Stimulated activated CD4-positive, alpha-beta T cell treated with anti-CD3 and anti-CD28 coated beads, Interleukin-12 subunit alpha, Interleukin-12 subunit beta, amount 100 ng/mL, for 4 hours (primary cell): ENCODE measurements at places on chromosomes 3 and 15.

DNA sequence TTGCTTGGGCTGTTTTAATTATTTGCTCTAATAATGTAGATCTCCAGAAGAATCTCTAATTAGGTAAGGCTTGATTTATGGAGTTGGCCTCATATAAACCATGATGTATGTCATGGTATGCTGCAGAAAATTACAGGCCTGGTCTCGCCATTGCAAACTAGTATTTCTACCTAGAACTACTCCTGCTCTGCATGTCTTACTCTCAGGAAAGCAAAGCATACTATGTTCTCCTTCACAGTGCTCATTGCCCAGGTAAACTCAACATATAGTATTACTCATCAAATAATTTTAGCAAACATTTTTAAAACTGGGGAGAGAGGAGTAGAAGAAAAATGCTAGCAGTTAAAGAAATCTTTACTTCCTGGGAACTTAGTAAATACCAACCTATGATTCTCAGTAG is 90.7 kb downstream of the FILIP1L start:
- DNase-seq, result no peak

- DNase-seq, result no peak
Measured at GRCh38 chr3:31906182-31906581, 74.9 kb downstream of the OSBPL10 start.

GRCh38 chr3:71753701-71754609 is at the start of gene GPR27:
TSS of gene GPR27 (plus strand) at chr3:71753855. CDS start at chr3:71754050, 195 bp downstream.
- DNase-seq, result peak; percentile 20

- DNase-seq, result no peak
Measured at GRCh38 chr3:175070946-175071345, 211.8 kb downstream of the NAALADL2 start.

- no peak for DNase-seq
Measured at GRCh38 chr15:92413510-92413909, 19.8 kb downstream of the ST8SIA2 start.

GRCh38 chr3:39718674-39719595 is 90.5 kb upstream of the MYRIP start:
- no peak for DNase-seq

DNA sequence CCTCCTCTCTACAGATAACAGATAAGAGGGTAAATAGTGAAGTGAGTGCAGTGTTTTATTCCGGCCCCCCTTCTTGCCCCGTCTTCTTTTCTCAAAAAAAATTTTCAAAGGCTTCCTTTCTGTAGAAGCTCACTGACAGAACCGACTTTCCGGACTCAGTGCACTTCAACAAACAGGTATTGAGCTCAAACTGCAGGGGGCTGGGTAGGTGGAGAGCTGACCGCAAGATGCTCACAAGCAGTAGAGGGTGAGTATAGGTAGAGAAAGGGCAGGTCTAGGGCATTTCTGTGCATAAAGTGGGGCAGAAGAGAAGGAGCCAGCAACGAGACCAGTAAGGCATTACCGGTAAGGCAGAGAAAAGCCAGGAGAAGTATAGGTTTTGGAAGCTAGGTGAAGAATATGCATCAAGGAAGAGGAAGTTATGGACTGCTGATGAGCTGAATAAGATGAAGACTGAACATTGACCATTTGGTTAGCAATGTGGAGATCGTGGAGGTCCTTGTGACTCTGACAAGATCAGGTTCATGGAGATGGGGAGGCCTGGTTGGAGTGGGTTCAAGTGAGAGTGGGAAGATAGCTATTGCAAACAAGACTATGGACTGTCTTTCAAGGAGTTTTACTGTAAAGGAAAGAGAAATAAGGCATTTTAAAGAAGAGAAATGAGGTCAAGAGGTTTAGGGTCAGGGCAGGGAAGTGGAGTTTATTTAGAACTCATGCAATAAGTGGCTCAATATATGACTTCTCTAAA is 97.4 kb downstream of the ST6GAL1 start:
- DNase-seq, result peak; percentile 39

GRCh38 chr3:118811236-118811732 is 223.4 kb downstream of the IGSF11 start:
- DNase-seq, result no peak

- DNase-seq, result no peak
Measured at GRCh38 chr15:90558171-90558573, 28.4 kb downstream of the CRTC3 start.

DNA sequence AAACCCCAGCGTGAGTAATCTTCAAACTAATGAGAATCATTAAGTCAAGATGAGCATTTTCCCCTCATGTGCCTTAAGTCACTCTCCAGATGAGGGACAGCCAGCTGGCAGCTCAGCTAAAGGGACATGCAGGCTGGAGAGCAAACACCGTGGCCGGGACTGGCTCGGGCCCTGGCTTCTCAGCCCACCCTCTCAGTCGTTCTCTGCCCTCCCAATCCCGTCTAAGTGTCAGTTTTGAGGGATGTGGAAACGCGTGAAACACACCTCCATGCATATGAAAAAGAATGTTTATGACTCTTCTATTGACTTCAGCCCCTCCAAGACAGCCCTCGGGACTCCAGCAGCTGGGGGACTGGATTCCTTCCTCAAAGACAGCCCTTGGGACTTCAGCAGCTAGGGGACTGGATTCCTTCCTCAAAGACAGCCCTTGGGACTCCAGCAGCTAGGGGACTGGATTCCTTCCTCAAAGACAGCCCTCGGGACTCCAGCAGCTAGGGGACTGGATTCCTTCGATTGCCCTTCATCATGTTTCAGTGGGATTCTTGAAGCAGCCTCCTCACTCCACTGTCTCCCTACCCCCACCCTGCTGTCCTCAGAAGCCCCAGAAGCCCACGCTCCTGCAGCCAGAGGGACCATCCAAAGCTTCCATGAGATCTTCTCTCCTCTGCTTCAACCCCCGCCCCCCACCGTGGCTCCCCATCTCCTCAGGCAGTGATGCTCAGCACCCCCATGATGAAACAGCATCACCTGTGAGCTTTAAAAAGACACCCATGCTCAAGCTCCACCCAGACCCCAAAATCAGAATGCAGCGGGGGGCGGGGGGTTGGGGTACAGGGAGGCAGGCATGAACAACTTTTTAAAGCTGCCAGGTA is 228.9 kb downstream of the XXYLT1 start:
- DNase-seq, result no peak

- DNase-seq, result no peak
Measured at GRCh38 chr3:127423856-127424765, 136.3 kb upstream of the PRR20G start.

GRCh38 chr3:138426211-138426610 is 8.2 kb upstream of the ESYT3 start:
- DNase-seq, result no peak

- no peak for DNase-seq
Measured at GRCh38 chr3:62768896-62769295, 106.3 kb downstream of the CADPS start.

GRCh38 chr3:112425858-112426750 is 73.2 kb downstream of the BTLA start:
- DNase-seq, result no peak

- peak; percentile 73 for DNase-seq
Measured at GRCh38 chr15:42059661-42060476, 34.5 kb downstream of the PLA2G4D start.

- peak; percentile 26 for DNase-seq
Measured at GRCh38 chr3:4850211-4850927, 128.9 kb upstream of the BHLHE40 start.

GRCh38 chr3:109413049-109413448 is 75.7 kb upstream of the DPPA4 start:
- DNase-seq, result no peak

DNA sequence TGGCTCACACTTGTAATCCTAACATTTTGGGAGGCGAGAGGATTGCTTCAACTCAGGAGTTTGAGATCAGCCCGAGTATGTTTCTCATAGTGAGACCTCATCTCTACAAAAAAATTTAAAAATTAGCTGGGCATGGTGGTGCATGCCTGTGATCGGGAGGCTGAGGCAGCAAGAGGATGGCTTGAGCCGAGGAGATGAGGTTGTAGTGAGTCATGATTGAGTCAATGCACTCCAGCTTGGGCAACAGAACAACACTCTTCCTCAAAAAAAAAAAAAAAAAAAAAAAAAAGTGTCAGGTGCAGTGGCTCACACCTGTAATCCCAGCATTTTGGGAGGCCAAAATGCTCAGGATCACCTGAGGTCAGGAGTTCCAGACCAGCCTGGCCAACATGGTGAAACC is 2.4 kb downstream of the RPL39L start:
- DNase-seq, result no peak

GRCh38 chr3:171563298-171563697 is 103.1 kb upstream of the TNIK start:
- no peak for DNase-seq

GRCh38 chr3:191051037-191051436 is 148.0 kb upstream of the OSTN start:
- DNase-seq, result no peak

- DNase-seq, result no peak
Measured at GRCh38 chr3:103083848-103084631, 649.2 kb downstream of the ZPLD1 start.

- no peak for DNase-seq
Measured at GRCh38 chr3:10981961-10982360, 10.6 kb upstream of the SLC6A1 start.

GRCh38 chr15:65722191-65722590 is 69.9 kb downstream of the DENND4A start:
- DNase-seq, result no peak

GRCh38 chr3:44984335-44984734 is 8.3 kb downstream of the EXOSC7 start:
- DNase-seq, result no peak

DNA sequence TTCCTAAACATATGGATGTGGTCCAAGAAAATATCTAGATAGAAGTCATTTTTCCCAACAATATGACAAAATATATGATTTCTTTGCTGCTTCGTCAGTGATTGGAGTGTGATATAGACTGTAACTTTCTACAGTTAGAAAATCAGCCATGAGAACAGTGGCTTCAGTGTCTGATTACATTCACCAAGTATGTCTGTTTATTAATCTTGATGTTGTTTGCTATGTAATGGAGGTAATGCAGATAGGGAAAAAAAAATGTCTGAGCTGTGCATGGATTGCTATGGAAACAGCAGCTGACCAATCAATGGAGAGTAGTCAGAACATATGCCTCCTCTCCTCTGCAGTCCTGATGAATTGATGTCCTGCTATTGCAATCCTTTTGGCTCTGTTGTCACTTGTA is 72.3 kb upstream of the GAP43 start:
- DNase-seq, result no peak

DNA sequence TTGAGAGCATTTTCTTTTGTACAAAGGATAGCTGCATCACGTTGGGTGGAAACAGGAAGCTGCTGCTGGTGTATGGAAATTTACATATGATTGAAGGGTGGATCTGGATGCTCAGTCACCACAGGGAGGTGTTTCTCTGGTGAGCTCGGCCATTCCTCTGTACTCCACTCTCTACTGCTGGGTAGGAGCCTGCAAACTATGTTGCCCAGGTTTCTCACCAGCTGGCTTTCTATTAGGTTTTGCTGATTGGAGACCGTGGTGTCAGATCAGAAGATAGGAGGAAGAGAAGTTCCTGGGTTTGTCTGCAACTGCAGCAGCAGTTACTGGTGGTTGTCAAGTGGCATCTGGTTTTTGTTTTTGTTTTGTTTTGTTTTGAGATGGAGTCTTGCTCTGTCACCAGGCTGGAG is 61.7 kb downstream of the TAMM41 start:
- DNase-seq, result no peak

- DNase-seq, result no peak
Measured at GRCh38 chr15:70327328-70327855, 229.7 kb upstream of the TLE3 start.

DNA sequence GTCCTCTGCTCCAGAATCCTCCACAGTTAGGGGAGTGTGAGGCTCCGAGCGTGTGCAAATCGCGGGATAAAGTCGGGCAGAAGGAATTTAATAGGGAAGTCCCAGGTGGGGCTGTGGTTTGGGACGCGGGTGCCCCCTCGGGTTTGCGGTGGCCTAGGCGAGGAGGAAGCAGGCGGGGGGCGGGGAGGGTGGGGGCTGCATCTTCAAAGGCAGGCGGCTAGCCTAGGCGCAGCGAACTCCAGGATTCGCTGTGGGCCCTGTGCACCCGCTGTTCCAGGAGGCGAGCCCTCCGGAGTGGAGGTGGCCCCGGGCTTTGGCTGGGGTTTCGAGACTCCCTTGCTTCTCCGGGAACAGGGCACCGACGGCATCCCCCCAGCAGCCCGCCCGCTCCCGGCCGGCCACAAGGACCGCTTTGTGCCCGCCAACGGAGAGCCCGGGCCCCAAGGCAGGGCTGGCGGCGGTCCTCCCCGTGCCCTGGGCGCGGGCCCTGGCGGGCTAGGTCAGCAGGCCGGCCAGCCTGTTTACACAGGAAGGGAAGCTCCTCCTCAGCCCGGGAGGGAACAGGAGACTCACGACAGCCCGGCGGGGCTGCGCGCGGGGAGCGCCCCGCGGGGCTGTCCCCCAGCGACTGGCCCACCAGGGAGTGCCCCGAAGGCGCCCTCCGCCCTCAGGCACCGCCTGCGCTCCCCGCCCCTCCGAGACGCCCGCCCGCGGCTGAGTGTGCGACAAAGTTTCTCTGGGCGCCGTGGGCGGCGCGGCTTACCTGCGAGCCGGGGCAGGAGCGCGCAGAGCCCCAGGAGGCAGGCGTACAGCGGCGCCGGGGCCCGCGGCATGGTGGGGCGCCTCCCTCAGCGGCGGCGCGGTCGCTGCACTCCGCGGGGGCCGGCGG is 753 bp downstream of the ITGB5 start:
- DNase-seq, result peak; percentile 48

- no peak for DNase-seq
Measured at GRCh38 chr3:119401503-119402440, 61.6 kb downstream of the TMEM39A start.

DNA sequence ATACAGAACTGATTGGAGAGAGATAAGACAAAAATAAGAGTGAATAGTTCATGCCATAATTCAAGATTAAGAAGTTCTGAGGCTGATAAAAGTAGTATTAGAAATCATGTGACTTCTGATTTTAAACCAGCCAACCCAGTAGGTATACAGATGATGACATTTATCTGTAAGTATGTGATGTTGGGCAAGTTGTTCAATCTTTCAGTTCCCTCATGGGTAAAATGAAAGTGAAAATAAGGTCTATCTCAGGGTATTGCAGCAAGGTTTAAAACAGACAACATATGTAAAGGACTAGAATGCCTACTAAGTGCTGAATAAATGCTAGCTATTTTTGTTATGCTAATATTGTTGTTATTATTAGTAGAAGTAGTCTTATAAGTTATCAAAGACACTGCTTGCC is 1055.7 kb downstream of the NAALADL2 start:
- DNase-seq, result no peak

DNA sequence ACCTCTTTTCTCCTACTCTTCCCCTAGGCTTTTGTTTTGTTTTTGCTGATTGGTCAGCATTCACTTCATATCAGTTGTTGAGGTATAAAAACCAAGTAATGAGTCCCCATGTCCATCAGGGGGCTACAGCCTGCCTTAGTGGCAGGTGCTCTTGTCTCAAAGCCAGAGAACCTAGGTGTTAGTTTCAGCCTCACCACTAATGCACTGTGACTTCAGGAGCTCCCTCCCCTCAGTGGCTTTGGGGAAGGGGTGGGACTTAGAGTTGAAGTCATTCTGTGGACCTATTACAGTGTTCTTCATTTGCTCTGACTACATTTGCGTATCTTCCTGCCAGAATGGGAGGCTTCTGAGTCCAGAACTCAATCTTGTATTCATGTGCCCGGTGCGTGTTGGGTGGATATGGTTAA is 41.6 kb downstream of the NR2C2 start:
- no peak for DNase-seq

- no peak for DNase-seq
Measured at GRCh38 chr3:145224886-145225285, 936.1 kb downstream of the PLOD2 start.
